Smooth muscle cell of bladder (primary cell): ENCODE measurements at places on chromosomes 11 and 22. TPM values are rescaled to one million over a fixed set of nuclear protein-coding genes. Genes with fewer than 3 reads are reported as not detected.

The LMO1 gene
- total RNA-seq = not detected in 2 replicates

The MS4A7 gene
- not detected in 2 replicates for total RNA-seq

The AHNAK gene
- total RNA-seq = 388 and 488 TPM in 2 replicates

The LRRC10B gene
- total RNA-seq = not detected in 2 replicates

The MRGPRF gene
- 29.7 and 29.9 TPM in 2 replicates for total RNA-seq

The NNMT gene
- total RNA-seq = 1,567 and 1,637 TPM in 2 replicates
